ENCODE measurements at places on chromosomes 12 and 14.

GRCh38 chr12:112230136-112230535, 104.8 kb downstream of the TRAFD1 start:
- DNase-seq: no peak

GRCh38 chr14:56185992-56186391, 67.8 kb downstream of the PELI2 start:
- no peak for DNase-seq

DNA sequence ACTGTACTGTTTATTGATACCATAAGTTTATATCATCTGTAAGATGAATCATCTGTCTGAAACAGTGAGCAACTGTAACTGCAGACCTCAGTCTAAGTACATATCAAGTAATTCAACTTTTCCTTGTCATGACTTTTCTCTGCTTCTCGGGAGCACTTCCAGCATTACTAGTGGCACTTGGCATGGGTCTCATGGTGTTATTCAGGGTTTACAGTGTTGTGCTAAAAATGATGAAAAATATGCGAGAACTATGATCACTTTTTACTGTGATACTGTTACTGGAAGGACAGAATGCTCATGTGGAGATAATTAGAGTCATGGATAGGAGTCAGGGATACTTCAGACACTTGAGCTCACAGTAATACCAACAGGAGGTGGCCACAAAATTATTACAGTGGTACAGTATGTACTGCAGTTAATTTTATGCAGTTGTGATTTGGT, 8.3 kb downstream of the KTN1 start:
- no peak for DNase-seq

GRCh38 chr14:62079038-62079437, 316.8 kb downstream of the SNAPC1 start:
- DNase-seq: no peak

All from mesenteric fat pad (tissue), 1 donor.